ENCODE measurements at places on chromosomes 7 and 10. TPM values are rescaled to one million over a fixed set of nuclear protein-coding genes. Genes with fewer than 3 reads are reported as not detected.

The PSD gene
- polyA plus RNA-seq = 0.69 TPM

The SHH gene
- polyA plus RNA-seq = 1.8 TPM

The GTF2IRD1 gene
- polyA plus RNA-seq = 3.5 TPM

The GRID1 gene
- polyA plus RNA-seq = 1.1 TPM

The GPR146 gene
- 7.1 TPM for polyA plus RNA-seq

DNA sequence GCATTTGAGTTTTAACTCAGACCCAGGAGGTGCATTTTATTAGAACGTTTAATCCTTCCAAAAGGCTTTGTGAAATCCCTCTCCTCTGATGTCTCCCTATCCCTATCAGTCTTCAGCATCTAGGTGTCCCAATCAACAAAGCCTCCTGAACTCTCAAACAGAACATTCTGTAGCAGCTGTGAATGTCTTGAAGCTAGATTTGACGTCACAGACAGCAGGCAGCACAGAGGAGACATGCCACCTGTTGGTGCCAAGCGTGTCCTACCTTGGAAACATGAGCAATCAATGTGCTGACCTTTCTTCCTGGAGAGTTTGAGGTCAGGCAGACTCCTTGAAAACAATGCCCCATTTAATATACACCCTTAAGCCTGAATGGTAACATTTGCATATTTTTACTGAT, 125.5 kb downstream of the RNLS start:
- H3K4me3 ChIP-seq = no peak overlapping the region
- H3K36me3 ChIP-seq = no peaks in the 10 kb centered on the region
- no peaks in the 10 kb centered on the region for H3K27me3 ChIP-seq
- H3K4me1 ChIP-seq = no peaks in the 10 kb centered on the region

DNA sequence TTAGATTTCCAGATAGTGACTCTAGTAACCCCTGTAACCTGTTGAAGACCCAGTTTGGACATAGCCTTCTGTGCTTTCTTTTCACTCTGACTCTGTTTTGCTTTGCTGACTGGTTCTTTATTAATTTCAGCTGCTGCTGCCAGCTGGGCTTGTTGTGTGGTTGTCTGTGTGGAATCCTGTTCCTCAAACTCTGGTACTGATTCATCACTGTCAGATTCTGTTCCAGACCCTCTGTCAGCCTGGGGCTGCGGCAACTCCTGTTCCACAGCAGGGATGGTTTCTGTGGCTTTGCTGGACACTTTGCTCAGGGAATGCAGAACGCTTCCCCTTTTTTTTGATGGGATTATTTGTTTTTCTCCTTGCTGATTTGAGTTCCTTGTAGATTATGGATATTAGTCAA, 104.9 kb downstream of the SEC23IP start:
- H3K27me3 ChIP-seq = no peaks in the 10 kb centered on the region
- no peaks in the 10 kb centered on the region for H3K4me1 ChIP-seq
- no peaks in the 10 kb centered on the region for H3K36me3 ChIP-seq
- no peak overlapping the region for H3K4me3 ChIP-seq

DNA sequence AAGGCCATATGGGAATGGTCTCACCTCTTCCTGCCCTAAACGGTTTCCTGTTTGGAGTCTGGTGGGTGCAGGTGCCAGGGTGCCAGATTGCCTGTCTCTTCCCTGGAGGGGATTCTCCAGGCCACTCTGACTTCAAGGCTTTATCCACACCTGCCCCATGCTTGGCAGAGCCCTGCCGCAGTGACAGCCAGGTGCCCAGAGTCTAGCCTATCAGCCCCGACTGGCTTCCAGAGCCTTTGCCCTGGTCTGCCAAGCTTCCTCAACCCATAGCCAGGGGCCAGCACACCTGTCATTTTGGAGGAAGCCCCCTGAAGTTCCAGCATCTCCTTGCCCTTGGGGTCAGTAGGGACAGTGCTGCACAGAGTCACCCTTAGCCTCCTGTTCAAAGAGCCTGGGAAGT, 21.6 kb downstream of the TBATA start:
- no peak overlapping the region for H3K4me3 ChIP-seq
- peak; percentile 42 for DNase-seq
- no peak overlapping the region for H3K27ac ChIP-seq

DNA sequence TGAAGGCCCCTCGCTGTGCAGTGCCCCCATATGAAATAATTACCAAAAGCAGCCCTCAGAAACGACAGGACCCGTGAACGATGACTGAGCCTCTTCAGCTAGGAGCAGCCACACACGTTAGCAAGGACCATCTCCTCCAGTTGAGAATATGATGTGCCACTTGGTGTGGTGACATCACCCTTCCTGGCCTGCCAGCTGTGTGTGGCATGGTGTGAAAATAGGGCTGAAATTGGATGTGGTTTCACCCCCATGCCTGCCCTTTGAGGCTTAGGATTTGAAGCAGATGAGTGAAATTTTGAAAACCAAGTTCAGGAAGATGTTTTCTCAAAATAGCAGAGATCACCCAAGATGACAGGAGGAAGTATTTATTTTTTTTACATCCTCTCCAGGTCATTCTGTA, 49.1 kb upstream of the BTBD16 start:
- no peak overlapping the region for H3K4me3 ChIP-seq
- H3K27ac ChIP-seq = no peak overlapping the region
- no peaks in the 10 kb centered on the region for H3K4me1 ChIP-seq
- peaks cover 100% of the 10 kb centered on the region for H3K36me3 ChIP-seq
- H3K27me3 ChIP-seq = no peaks in the 10 kb centered on the region
- no peak for DNase-seq

DNA sequence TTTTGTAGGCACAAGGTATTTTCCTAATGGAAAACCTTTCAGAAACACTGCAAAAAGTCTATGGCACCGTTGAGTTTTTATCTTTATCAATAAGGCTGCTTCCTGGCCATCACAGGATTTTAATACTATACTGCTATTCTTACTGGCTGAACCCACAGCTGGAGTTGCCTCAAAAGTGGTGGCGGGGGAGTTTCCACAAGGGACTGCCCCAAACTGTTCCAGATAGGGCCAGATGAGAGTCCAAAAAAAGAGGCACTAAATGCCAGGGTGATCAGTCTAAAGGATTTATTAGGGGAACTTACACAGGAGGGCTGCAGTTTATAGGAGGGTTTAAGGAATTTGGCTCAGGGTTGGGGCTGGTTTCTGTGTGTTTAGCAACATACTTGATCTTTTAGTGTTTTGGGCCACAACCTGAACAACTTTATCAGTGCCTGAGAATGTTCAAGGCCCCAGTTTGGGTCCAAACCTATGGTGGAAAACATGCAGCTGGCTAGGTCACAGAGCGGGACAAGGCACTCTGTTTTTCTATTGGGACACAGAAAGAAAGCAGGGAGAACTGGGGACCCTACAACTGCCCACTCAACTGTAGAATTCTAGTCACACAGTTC, 41.4 kb downstream of the STAM start:
- H3K27ac ChIP-seq = no peak overlapping the region
- no peaks in the 10 kb centered on the region for H3K27me3 ChIP-seq
- no peak overlapping the region for H3K4me3 ChIP-seq
- no peak for DNase-seq

DNA sequence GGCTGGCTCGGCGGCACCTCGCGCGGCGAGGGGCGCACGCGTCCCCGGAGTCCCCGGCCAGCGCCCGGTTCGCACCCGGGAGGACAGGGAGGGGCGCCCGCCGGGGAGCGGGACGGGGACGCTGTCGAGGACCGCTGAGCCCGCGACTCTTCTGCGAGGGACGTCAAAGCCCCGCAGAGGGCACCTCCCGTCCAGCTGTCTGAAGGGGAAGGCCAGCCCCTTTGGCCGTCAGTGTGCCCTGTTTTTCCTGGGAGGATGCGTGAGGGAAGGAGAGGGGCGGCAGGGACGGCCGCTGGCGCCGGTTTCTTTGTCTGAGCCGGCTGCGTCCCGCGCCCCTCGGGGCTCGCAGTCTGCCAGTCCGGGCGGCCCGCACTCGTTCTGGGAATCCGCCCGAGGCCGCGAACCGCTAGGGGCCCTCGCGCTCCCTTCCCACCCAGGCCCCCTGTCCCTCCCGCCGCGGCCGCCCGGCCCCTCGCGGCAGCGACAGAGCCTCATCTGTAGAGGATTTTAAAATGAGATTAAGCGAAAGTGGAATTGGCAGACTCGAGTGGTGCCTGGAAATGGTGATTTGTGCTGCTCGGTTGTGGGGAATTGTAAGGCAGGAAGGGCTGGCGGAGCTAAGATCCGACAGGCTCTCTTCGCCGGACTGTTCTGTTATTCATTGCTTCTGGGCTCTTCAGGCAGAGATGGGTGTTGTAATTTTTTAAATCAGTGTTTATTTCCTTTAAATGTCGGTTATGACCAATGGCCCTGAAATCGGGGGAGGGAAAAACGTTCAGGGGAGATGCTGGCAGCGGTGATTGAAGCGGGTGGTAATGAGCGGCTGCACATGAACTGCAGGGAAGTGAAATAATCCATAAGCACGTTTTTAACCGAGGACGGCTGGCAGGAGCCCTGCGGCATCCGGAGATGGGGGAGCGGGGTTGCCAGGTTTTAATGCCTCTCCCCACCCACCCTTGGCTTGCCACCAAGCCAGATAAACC, 618 bp upstream of the RELN start:
- no peak overlapping the region for H3K27ac ChIP-seq
- peaks cover 23% of the 10 kb centered on the region for H3K27me3 ChIP-seq
- H3K36me3 ChIP-seq = no peaks in the 10 kb centered on the region
- DNase-seq = no peak

DNA sequence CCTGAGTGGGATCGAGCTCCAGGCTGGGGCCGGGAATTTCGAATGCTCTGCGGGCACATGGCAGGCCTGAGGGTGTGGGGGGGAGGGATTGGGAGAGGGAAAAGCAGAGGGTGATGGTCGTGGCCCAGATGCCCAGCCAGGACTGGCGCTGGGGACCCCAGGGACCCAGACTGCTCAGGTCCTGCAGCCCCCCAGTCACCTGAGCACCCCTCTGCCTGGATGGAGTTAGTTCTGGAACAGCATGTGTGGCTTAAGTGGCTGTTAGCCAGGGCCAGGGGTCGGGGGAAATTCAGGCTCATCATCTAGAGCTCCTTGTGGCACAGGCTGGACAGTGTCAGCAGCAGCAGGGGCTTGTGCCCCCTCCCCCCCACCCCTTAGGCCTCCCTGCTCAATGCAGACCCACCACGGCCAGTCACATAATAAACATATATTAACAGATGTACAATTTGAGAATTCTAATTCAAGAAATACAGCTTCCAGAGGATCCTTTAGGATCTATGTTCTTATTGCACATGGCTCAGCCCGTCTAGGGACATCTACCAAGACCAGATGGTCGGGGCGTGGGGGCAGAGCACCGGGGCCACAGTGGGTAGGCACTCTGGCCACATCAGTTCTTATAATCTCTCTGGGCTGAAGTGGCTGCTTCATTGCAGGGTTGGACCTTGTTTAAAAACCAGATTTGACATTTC, 22.2 kb downstream of the DNAJB12 start:
- peak overlapping the region; percentile 80 for H3K27ac ChIP-seq
- peaks cover 74% of the 10 kb centered on the region for H3K4me1 ChIP-seq
- peaks cover 2% of the 10 kb centered on the region for H3K36me3 ChIP-seq
- no peaks in the 10 kb centered on the region for H3K27me3 ChIP-seq

DNA sequence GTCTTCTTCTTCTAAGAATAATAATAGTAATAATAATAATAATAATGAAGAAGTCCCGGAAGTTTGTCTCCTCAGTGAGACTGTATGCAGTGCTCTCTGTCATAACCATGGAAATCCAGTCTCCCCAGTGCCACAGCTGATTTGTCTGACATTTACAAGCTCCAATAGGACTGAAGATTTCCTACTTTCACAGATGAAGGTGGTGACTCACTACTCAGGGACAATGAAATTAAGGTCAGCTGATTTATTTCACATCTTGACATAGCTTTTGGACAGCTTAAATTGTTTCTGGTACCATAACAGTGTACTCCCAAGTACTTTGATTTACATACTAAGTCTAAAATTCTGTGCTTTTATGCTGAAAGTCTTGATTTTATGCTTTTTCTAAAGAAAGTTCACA, 6.9 kb downstream of the CELF2 start:
- no peaks in the 10 kb centered on the region for H3K36me3 ChIP-seq
- DNase-seq = no peak
- peaks cover 13% of the 10 kb centered on the region for H3K4me1 ChIP-seq
- H3K27ac ChIP-seq = no peak overlapping the region
- H3K27me3 ChIP-seq = no peaks in the 10 kb centered on the region

DNA sequence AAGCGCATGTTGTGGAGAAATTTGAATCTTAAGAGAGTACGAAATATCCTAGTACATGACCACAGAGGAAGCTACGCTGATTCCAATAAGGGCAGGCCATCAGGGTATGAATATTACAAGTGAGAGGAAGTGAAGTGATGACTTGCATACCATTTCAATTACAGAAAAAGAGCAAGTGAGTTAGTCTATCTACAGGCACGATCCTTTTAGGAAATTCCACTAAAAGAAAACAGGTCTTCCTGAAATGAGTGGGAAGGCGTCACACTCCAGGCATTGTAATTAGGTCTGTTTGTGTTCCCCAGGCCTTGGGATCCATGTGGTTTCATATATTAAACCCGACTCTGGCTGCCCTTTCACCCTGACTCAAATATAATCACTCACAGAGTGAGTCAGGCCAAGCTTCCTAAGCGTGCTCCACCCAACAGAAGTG, 152.5 kb downstream of the SEMA3A start:
- no peak overlapping the region for H3K4me3 ChIP-seq
- H3K27ac ChIP-seq = no peak overlapping the region
- DNase-seq = no peak
- H3K4me1 ChIP-seq = no peaks in the 10 kb centered on the region
- H3K27me3 ChIP-seq = no peaks in the 10 kb centered on the region
- H3K36me3 ChIP-seq = no peaks in the 10 kb centered on the region

- no peak for DNase-seq
- no peaks in the 10 kb centered on the region for H3K36me3 ChIP-seq
- H3K4me3 ChIP-seq = no peak overlapping the region
- no peaks in the 10 kb centered on the region for H3K27me3 ChIP-seq
- H3K4me1 ChIP-seq = no peaks in the 10 kb centered on the region
Observed at GRCh38 chr7:85529831-85530230, 343.0 kb upstream of the SEMA3D start.

DNA sequence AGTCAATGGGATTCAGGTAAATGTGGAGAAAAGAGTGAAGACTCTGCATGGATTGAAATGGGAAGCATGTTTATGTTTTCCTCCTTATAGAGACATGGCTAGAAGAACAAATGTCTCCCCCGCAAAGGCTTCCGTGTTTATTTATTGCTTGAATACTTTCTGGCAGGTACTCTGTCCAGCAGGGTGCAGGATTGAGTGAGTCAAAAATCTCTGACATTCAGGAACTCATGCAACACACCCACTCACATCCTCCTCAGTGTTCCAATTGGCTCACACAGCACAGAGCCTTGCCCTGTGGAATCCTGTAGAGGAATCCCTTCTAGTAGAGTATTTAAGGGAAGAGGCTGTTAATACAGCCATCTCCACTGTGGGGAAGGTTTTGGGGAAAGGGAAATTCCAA, 290.3 kb upstream of the VWC2 start:
- no peak overlapping the region for H3K4me3 ChIP-seq
- no peak for DNase-seq
- no peak overlapping the region for H3K27ac ChIP-seq
- no peaks in the 10 kb centered on the region for H3K4me1 ChIP-seq
- no peaks in the 10 kb centered on the region for H3K36me3 ChIP-seq
- H3K27me3 ChIP-seq = no peaks in the 10 kb centered on the region

DNA sequence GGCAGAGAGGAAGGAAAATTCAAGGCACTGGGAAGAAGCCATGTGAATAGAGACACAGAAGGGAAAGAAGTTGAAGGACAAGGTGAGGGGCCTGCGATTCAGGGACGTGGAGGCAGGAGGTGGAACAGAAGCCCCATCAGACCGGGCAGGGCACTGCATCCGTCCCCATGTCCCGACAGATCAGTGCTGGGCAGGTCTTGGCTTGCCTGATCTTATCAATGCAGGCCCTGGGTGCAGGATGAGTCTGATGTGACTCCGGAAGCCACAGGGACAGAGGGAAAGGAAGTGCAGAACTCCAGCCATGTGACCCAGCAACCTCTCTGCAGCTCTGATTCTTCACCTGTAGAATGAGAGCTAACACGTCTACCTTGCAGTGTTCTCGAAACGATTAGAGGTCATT, 136.2 kb upstream of the CTBP2 start:
- H3K4me1 ChIP-seq = no peaks in the 10 kb centered on the region
- H3K27me3 ChIP-seq = no peaks in the 10 kb centered on the region
- H3K4me3 ChIP-seq = no peak overlapping the region
- H3K27ac ChIP-seq = no peak overlapping the region
- no peaks in the 10 kb centered on the region for H3K36me3 ChIP-seq

All from sigmoid colon (tissue), 7 donors.